Cardiac muscle cell (in vitro differentiated cells and primary cell): ENCODE measurements at places on chromosomes 6 and 20. TPM values are rescaled to one million over a fixed set of nuclear protein-coding genes. Genes with fewer than 3 reads are reported as not detected.
A peak's percentile ranks its signal among the peaks of the same experiment; 100 is the strongest.

The MROH8 gene
- 5.8 and 7.8 TPM in 2 replicates for total RNA-seq

The SLC22A2 gene
- 0.18 TPM in 1 of 2 replicates, not detected in the other for total RNA-seq

The JPH2 gene
- 154 and 205 TPM in 2 replicates for total RNA-seq

The LINC00237 gene
- total RNA-seq: not detected in 2 replicates

The MEI4 gene
- 0.21 and 0.36 TPM in 2 replicates for total RNA-seq

The TNNC2 gene
- 27.9 and 36.0 TPM in 2 replicates for total RNA-seq

The SCUBE3 gene
- total RNA-seq: 74.9 and 78.7 TPM in 2 replicates

The POU5F1 gene
- 1.5 and 1.6 TPM in 2 replicates for total RNA-seq

The EFHC1 gene
- 20.3 and 21.0 TPM in 2 replicates for total RNA-seq

GRCh38 chr6:3328796-3329195 is 70.0 kb downstream of the PSMG4 start:
- no peak overlapping the region for H3K27ac ChIP-seq
- H3K4me1 ChIP-seq: no peaks in the 10 kb centered on the region
- DNase-seq: no peak
- H3K27me3 ChIP-seq: no peaks in the 10 kb centered on the region
- no peak overlapping the region for H3K4me3 ChIP-seq
- H3K36me3 ChIP-seq: no peaks in the 10 kb centered on the region

- no peaks in the 10 kb centered on the region for H3K27me3 ChIP-seq
- H3K4me1 ChIP-seq: peaks cover 50% of the 10 kb centered on the region
- no peak overlapping the region for H3K4me3 ChIP-seq
- no peaks in the 10 kb centered on the region for H3K36me3 ChIP-seq
Observed at GRCh38 chr6:21751608-21752007, 158.1 kb downstream of the SOX4 start.

GRCh38 chr20:49659056-49659455 is 54.6 kb downstream of the B4GALT5 start:
- H3K27ac ChIP-seq: no peak overlapping the region
- H3K36me3 ChIP-seq: peaks cover 4% of the 10 kb centered on the region
- H3K4me3 ChIP-seq: no peak overlapping the region
- DNase-seq: no peak
- H3K4me1 ChIP-seq: peaks cover 31% of the 10 kb centered on the region
- no peaks in the 10 kb centered on the region for H3K27me3 ChIP-seq

DNA sequence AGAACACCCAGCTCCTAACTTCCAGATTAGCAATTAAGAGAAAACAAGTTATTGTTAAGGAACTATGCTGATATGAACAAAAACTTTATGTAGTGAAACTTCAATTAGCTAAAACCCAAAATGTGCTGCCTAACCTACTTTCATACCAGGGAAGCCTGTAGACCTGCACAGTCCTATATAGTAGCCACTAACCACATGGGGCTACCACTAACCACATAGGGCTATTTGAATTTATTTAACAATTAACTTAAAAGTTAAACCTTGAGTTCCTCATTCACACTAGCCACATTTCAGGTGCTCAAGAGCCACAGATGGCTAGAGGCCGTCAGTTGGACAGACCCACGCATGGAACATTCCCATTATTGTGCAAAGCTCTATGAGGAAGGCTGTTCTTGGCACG is 72.4 kb upstream of the LAMP5 start:
- no peak overlapping the region for H3K4me3 ChIP-seq
- no peak for DNase-seq
- peaks cover 35% of the 10 kb centered on the region for H3K36me3 ChIP-seq
- H3K4me1 ChIP-seq: no peaks in the 10 kb centered on the region
- H3K27ac ChIP-seq: no peak overlapping the region

DNA sequence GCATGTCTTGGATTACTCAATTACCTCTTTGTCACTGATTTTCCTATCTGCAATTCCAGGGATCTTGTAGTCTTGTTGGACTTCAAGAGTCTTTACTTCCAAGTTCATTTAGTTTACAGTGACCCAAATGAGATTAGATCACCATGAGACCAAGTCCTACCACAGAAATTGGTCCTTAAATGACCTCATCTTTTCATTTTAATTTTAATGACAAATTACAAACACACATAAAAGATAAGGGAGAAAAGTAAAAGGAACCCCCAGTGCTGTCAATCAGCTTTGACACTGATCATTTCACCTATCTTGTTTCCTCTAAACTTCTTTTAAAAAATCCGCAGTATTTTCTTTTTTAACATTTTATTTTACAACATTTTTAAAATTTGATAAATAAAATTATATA is 54.9 kb upstream of the FYN start:
- H3K36me3 ChIP-seq: no peaks in the 10 kb centered on the region
- no peak overlapping the region for H3K27ac ChIP-seq

DNA sequence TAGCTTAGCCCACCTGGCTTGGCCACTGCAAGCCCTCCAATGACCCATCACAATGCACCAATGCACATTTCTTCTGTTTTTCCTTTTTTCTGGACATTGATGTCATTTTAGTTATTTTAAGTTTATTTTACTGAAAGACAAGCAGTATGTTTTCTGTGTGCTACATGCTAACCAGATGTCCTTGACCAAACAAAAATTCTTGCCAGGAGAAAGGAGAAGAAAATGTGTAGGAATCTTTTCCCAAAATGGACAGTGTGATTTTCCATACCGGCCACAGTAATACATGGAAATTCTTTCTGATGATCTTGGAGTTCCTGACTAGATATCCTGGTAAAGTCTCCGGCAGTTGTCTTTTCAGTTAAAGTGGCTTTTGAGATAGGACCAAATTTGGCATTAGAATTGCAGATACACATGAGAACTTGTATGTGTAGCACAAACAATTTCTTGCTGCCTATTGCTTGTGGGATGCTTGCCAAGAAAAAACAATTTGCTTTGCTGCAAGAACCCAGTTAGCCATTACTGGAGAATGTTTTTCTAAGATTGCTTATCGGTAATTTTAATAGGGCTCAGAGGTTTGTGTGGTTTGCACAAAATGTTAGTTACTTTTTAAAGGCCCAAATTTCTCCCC is 696.5 kb upstream of the CITED2 start:
- H3K36me3 ChIP-seq: no peaks in the 10 kb centered on the region
- H3K4me3 ChIP-seq: no peak overlapping the region
- H3K4me1 ChIP-seq: no peaks in the 10 kb centered on the region
- H3K27ac ChIP-seq: no peak overlapping the region
- no peak for DNase-seq

DNA sequence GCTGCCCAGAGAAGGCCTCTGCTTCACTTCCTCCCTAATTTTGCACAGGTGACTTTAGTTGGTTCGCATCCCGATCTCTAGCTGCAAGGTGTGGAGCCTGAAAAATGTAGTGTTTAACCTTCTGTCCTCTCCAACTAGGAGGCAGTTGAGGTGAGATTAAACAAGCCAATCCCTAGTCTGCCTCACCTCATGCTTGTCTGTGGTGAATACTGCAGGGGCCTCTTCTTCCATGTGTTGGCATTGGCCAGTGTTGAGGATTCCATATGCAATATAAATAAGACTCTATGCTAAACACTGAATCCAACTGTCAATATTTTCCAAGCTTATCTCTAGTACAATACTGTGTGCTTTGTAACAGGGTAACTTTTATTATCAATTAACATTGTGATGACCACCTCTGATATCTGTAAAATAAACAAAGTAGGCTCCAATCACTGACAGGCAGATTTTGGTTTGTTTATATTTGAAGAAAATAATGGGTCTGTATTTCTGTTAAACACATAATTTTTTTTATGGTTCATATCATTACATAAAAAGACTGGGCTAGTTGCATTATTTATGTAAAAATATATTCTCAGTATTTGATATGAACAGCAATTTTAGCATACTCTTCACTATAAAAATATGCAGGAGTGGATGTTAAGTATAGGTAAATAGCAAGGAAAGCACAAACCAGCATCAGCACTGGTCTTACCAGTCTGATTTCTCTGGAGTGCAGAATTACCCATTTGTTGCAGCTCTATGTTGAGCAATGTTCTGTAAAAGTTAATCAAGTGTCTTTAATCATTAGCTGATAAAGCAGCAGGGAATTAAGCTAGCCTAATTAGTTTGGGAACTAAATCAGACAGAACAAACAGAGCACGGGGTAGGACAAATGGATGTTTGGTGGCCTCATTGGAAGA is 74.0 kb downstream of the ANKRD6 start:
- H3K4me1 ChIP-seq: no peaks in the 10 kb centered on the region
- no peaks in the 10 kb centered on the region for H3K27me3 ChIP-seq
- H3K4me3 ChIP-seq: no peak overlapping the region
- H3K27ac ChIP-seq: no peak overlapping the region
- DNase-seq: no peak

- peaks cover 19% of the 10 kb centered on the region for H3K4me1 ChIP-seq
- no peaks in the 10 kb centered on the region for H3K27me3 ChIP-seq
- H3K4me3 ChIP-seq: no peak overlapping the region
- DNase-seq: peak; percentile 93
Observed at GRCh38 chr6:158853072-158853879, 34.1 kb upstream of the EZR start.

- no peaks in the 10 kb centered on the region for H3K36me3 ChIP-seq
- no peaks in the 10 kb centered on the region for H3K4me1 ChIP-seq
Observed at GRCh38 chr6:133854041-133854363, 34.9 kb upstream of the TCF21 start.

DNA sequence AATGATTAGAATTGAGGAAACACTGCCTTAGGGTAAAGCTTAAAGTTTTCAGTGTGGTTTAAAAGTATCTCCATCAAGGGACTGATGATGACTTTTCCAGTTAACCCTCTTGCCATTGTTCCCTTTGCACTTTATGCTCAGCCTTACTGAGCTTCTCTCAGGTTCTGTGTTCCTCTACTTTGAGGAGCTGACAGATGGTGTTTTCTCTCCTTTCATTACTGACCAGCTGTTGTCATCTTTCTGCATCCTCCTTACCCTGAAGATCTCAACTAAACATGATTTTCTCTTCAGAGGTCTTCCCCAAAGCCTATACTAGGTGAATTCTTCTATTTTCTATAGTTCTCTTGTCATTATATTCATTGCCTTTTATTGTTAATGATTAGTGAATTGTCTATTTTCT is 475.6 kb upstream of the SYNCRIP start:
- H3K27ac ChIP-seq: no peak overlapping the region
- no peak overlapping the region for H3K4me3 ChIP-seq
- DNase-seq: no peak
- H3K4me1 ChIP-seq: no peaks in the 10 kb centered on the region
- H3K36me3 ChIP-seq: no peaks in the 10 kb centered on the region

GRCh38 chr6:148711833-148712654 is 34.8 kb upstream of the UST start:
- DNase-seq: no peak
- H3K27me3 ChIP-seq: no peaks in the 10 kb centered on the region
- H3K27ac ChIP-seq: no peak overlapping the region
- no peaks in the 10 kb centered on the region for H3K36me3 ChIP-seq

DNA sequence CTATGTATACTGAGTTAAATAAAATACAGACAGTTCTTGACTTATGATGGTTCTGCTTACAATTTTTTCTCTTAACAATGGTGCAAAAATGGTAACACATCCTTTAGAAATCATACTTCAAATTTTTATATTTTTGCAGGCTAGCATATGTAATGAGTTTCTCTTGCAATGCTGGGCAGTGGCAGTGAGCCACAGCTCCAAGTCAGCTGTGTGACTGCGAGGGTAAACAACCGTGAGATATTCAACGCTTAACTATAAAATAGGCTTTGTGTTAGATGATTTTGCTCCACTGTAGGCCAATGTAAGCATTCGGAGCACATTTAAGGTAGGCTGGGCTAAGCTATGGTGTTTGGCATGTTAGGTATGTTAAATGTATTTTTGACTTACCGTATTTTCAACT is 136.1 kb downstream of the PLCB4 start:
- H3K27me3 ChIP-seq: no peaks in the 10 kb centered on the region
- H3K4me1 ChIP-seq: peaks cover 6% of the 10 kb centered on the region
- no peak overlapping the region for H3K4me3 ChIP-seq
- DNase-seq: no peak
- H3K27ac ChIP-seq: no peak overlapping the region

DNA sequence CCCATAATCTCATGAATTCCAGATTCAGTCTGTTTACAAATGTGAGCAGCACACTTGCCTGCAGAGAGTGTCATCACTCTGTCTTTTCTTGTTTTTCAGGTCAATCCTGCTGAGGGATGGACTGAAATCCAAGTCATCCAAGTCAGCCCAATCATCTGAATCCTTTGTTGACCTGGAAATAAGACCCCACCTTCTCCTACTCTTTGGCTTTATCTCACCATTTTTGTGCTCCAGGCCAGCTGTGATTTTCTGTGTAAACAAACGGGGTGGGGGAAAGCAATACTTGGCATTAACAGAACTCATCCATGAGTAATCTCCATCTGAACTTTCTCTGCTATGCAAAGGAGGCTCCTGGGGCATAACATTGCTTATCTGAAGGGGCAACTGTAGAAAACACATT is 16.9 kb upstream of the GSTA4 start:
- no peak overlapping the region for H3K27ac ChIP-seq
- no peaks in the 10 kb centered on the region for H3K27me3 ChIP-seq
- H3K4me1 ChIP-seq: no peaks in the 10 kb centered on the region
- H3K36me3 ChIP-seq: peaks cover 72% of the 10 kb centered on the region
- H3K4me3 ChIP-seq: no peak overlapping the region

DNA sequence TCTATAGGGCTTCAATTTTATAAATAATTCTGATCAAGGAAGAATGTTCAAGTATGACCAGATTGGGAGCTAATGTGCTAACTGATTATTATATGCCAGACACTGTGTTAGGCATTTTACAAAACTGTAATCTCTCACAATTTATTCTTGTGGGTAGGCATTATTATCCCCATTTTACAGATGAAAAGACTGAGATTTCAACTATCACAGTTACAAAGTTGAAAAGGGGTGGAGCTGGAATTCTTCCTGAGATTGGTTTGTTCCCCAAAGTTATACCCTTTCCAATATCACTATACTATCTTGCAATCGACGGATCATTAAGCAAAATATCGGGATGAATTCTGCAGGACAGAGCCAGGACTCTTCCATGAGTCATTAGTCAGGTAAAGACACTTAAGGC is 57.1 kb downstream of the TPD52L1 start:
- no peak overlapping the region for H3K27ac ChIP-seq
- no peak for DNase-seq
- H3K4me3 ChIP-seq: no peak overlapping the region
- no peaks in the 10 kb centered on the region for H3K27me3 ChIP-seq

DNA sequence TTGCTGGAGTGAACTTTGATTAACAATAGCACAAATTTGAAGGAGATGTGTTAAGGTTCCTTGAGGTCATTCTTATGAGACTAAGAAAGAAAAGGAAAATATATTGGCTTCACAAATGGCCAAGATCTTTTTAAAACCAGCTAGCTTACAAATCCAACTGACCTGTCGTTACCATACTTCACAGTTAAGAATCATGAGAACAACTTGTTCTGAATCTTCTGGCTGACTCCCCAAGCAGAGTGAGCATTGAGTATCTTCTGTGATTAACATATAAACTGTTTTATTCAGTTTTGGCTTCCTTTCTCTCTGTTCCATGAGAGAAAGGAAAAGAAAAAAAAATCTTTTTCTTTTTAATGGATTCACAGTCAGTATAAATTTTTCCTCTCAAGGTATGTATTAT is 277.1 kb downstream of the KHDC1L start:
- no peak overlapping the region for H3K27ac ChIP-seq
- H3K4me3 ChIP-seq: no peak overlapping the region
- peaks cover 4% of the 10 kb centered on the region for H3K4me1 ChIP-seq
- H3K36me3 ChIP-seq: peaks cover 3% of the 10 kb centered on the region
